Camera-type eye (tissue), 1 donor: ENCODE measurements at places on chromosomes 4 and X. TPM values are rescaled to one million over a fixed set of nuclear protein-coding genes. Genes with fewer than 3 reads are reported as not detected.

PAGE2 gene
- total RNA-seq: not detected

AKAP4 gene
- total RNA-seq: not detected

GABRE gene
- 89.1 TPM for total RNA-seq

SMIM10L2A gene
- 6.0 TPM for total RNA-seq

ADAMTS3 gene
- total RNA-seq: 11.3 TPM

SPARCL1 gene
- 261 TPM for total RNA-seq

MTNR1A gene
- 1.6 TPM for total RNA-seq

RFC1 gene
- 58.2 TPM for total RNA-seq

ANXA3 gene
- total RNA-seq: 16.8 TPM

FREM3 gene
- total RNA-seq: 0.93 TPM

SORCS2 gene
- 59.2 TPM for total RNA-seq

ITGB1BP2 gene
- 7.5 TPM for total RNA-seq

KANTR gene
- total RNA-seq: 50.6 TPM

MAB21L2 gene
- 47.0 TPM for total RNA-seq

LEF1 gene
- total RNA-seq: 19.6 TPM

FOXO4 gene
- total RNA-seq: 16.6 TPM

COX7B2 gene
- total RNA-seq: not detected

MAGEB10 gene
- total RNA-seq: not detected

NAT8L gene
- 3.5 TPM for total RNA-seq

DNAAF6 gene
- total RNA-seq: not detected

DDX53 gene
- total RNA-seq: not detected

USP26 gene
- not detected for total RNA-seq

FAM156A gene
- 53.8 TPM for total RNA-seq

TLR8 gene
- 0.49 TPM for total RNA-seq

TCEAL6 gene
- 3.2 TPM for total RNA-seq

EDA gene
- total RNA-seq: 9.0 TPM

NLRP2B gene
- not detected for total RNA-seq

HEPH gene
- total RNA-seq: 55.7 TPM

PNMA6F gene
- total RNA-seq: not detected

WWC2 gene
- 48.1 TPM for total RNA-seq

GCNA gene
- total RNA-seq: 5.6 TPM

SLC6A14 gene
- total RNA-seq: 0.99 TPM

PSAPL1 gene
- total RNA-seq: 0.05 TPM

SMIM10 gene
- 3.6 TPM for total RNA-seq
